ENCODE measurements at places on chromosomes 2 and 18. TPM values are rescaled to one million over a fixed set of nuclear protein-coding genes. Genes with fewer than 3 reads are reported as not detected.

GRCh38 chr2:96374211-96374951 is 38.8 kb downstream of the NCAPH start:
- DNase-seq, result peak; percentile 84
- H3K4me3 ChIP-seq, result no peak overlapping the region
- no peaks in the 10 kb centered on the region for H3K36me3 ChIP-seq
- no peak overlapping the region for H3K27ac ChIP-seq
- H3K4me1 ChIP-seq, result no peaks in the 10 kb centered on the region
- no peaks in the 10 kb centered on the region for H3K27me3 ChIP-seq

GRCh38 chr2:120783969-120784372 is 48.3 kb downstream of the GLI2 start:
- H3K4me3 ChIP-seq, result no peak overlapping the region
- H3K27ac ChIP-seq, result no peak overlapping the region
- DNase-seq, result no peak
- H3K36me3 ChIP-seq, result no peaks in the 10 kb centered on the region
- H3K27me3 ChIP-seq, result no peaks in the 10 kb centered on the region

DNA sequence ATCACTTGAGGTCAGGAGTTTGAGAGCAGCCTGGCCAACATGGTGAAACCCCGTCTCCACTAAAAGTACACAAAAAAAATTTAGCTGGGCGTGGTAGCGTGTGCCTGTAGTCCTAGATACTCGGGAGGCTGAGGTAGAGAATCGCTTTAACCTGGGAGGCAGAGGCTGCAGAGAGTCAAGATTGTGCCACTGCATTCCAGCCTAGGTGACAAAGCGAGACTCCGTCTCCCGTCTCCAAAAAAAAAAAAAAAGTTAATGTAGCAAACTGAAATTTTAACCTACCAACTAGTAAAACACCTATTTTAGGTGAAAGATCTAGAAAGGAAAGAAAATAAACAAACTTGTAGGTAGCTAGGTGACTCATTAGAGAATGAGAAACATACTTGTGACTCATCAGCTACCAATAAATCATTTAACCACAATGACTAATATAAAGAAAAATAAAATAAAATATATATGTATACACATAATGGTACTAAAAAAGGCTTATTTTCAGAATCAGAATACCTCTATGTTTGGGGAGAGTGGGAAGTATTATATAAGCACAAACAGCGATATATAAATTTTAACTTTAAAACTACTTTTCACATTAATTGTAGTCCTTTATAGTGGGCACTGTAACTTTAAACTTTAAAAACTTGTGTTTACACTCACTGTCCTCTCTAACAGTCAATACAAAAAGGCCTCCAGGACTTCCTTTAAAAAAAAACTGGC is 36.6 kb downstream of the DARS1 start:
- no peak overlapping the region for H3K4me3 ChIP-seq
- no peaks in the 10 kb centered on the region for H3K4me1 ChIP-seq
- no peaks in the 10 kb centered on the region for H3K27me3 ChIP-seq
- no peak overlapping the region for H3K27ac ChIP-seq

GRCh38 chr2:140117386-140117785 is 1337.2 kb upstream of the NXPH2 start:
- no peak overlapping the region for H3K27ac ChIP-seq
- H3K4me1 ChIP-seq, result no peaks in the 10 kb centered on the region
- DNase-seq, result no peak
- H3K36me3 ChIP-seq, result no peaks in the 10 kb centered on the region

GRCh38 chr2:32135409-32135808 is 30.3 kb upstream of the SLC30A6 start:
- no peak overlapping the region for H3K4me3 ChIP-seq
- H3K27me3 ChIP-seq, result no peaks in the 10 kb centered on the region
- no peak overlapping the region for H3K27ac ChIP-seq
- DNase-seq, result no peak
- no peaks in the 10 kb centered on the region for H3K4me1 ChIP-seq
- H3K36me3 ChIP-seq, result no peaks in the 10 kb centered on the region

- H3K27me3 ChIP-seq, result no peaks in the 10 kb centered on the region
- DNase-seq, result no peak
- no peak overlapping the region for H3K4me3 ChIP-seq
- no peaks in the 10 kb centered on the region for H3K4me1 ChIP-seq
- no peaks in the 10 kb centered on the region for H3K36me3 ChIP-seq
- no peak overlapping the region for H3K27ac ChIP-seq
Observed at GRCh38 chr18:57148263-57148662, 1.4 kb downstream of the BOD1L2 start.

- H3K4me3 ChIP-seq, result no peak overlapping the region
- no peaks in the 10 kb centered on the region for H3K27me3 ChIP-seq
- H3K27ac ChIP-seq, result no peak overlapping the region
- no peaks in the 10 kb centered on the region for H3K4me1 ChIP-seq
- H3K36me3 ChIP-seq, result no peaks in the 10 kb centered on the region
Observed at GRCh38 chr2:158212301-158212700, 110.6 kb downstream of the UPP2 start.

DNA sequence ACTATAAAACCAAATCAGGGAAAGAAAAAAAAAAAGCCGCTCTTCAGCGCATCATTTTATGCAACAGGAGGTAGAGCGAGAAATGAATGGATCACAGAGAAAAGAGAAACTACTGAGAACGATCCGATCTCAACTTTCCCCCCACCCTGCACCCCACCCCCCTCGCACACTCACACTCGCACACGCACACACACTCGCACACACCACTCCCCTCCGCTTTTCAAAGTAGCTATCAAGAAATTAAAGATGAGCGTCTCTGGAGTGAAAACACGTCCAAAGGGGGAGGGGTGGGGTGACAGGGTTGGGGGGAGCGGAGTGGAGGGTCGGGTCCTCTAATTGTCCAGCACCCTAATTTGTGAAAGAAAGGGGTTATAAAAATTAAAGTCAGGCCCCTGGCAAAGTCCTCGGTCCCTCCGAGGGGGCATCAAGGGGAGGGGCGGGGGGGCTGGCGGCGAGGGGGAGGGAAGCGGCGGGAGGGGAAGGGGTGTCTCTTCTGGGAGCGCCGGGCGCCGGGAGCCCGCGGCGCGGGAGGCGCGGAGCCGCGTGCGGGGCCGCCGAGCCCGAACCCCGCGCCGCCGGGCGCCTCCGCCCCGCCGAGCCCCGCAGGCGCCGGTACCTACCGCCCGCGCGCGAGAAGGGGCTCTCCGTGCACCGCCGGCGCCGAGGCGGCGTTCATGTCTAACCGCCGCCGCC is 428 bp downstream of the TCF4 start:
- no peak for DNase-seq
- no peaks in the 10 kb centered on the region for H3K4me1 ChIP-seq
- no peaks in the 10 kb centered on the region for H3K27me3 ChIP-seq

DNA sequence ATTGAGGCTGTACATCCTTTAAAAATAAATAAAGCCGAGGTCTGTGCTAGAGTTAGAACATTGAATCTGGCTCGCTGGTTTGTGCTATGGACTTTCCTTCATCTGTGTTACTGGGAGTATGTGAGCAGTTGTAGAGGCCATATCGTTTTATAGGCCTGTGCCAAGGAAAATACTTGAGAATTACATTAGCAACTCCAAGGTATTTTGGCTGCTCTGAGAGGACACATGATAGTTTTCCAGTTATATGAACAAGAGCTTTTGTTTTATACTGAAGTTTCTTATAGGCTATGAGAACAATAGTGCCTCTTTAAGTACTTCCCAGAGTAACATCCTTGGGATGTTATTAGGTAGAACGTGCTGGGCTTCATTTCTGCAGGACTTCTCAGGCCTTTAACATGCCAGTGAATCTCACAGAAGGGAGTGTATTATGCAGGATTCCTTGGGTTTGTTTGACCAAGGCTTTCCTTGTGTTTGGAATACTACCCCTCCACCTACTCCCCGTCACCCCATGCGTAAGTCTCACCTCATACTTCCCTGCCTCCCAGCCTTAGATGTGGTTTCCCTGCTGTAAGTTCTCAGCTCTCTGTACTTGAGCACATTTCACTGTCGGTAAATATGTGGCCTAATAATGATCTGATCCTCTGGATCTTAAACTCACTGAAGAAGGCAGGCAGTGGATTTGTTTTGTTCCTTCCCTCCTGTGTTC is 21.0 kb downstream of the TCF7L1 start:
- no peak overlapping the region for H3K4me3 ChIP-seq
- no peak overlapping the region for H3K27ac ChIP-seq
- no peaks in the 10 kb centered on the region for H3K4me1 ChIP-seq
- no peaks in the 10 kb centered on the region for H3K36me3 ChIP-seq

DNA sequence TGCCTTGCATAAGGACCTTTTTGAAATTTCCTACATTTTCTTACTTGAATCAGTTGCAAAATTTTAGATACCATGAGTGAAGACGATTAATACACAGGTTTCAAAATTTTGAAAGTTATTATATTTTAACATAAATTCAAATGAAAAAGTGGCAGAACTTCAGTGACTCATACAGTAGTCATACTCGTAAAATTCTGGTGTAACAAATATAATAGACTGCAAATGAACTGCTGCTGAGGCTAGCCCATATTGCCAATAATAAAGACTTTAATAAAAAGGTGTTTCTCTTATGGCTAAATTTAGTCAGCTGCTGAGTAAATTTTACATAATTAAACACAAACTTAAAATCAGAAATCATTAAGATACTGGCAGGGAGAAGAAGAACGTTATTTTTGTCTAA is 36.9 kb downstream of the MSH6 start:
- peaks cover 8% of the 10 kb centered on the region for H3K36me3 ChIP-seq
- no peaks in the 10 kb centered on the region for H3K27me3 ChIP-seq
- no peak overlapping the region for H3K27ac ChIP-seq
- no peak overlapping the region for H3K4me3 ChIP-seq
- no peak for DNase-seq

- H3K4me3 ChIP-seq, result no peak overlapping the region
- H3K27ac ChIP-seq, result no peak overlapping the region
- no peaks in the 10 kb centered on the region for H3K36me3 ChIP-seq
Observed at GRCh38 chr2:9914384-9915065, 37.0 kb upstream of the GRHL1 start.

- DNase-seq, result no peak
- H3K4me1 ChIP-seq, result no peaks in the 10 kb centered on the region
- H3K27ac ChIP-seq, result no peak overlapping the region
- H3K36me3 ChIP-seq, result no peaks in the 10 kb centered on the region
Observed at GRCh38 chr2:112910219-112910618, 746 bp upstream of the IL37 start.

- H3K27me3 ChIP-seq, result no peaks in the 10 kb centered on the region
- peak within 1 kb of the TSS; percentile 71 for H3K27ac ChIP-seq
- peak within 1 kb of the TSS; percentile 75 for H3K4me3 ChIP-seq
- DNase-seq, result no peak
- H3K36me3 ChIP-seq, result no peaks in the 10 kb centered on the region
Observed at GRCh38 chr18:62715436-62715758, at the start of gene PHLPP1. PHLPP1 (plus strand) TSS chr18:62715541; CDS start chr18:62715684, 143 bp downstream.

DNA sequence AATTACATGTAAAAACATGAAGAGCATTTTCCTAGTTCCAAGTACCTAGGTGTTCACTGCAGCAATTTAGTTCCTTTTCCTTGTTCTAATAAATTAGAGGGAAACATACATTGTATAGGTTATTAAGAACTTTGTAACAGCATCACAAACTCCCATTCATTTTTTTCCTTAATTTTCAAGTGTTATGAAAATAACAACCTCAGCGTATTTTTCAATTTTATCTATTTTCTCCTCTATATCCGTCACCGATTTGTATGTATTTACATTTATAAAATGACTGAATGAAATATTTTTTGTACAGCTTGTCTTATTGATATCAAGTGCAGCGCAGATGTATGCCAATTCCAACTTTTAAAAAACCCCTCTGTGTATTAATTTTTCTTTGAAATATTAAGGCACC is 44.0 kb downstream of the ZCCHC2 start:
- H3K27me3 ChIP-seq, result no peaks in the 10 kb centered on the region
- H3K36me3 ChIP-seq, result no peaks in the 10 kb centered on the region
- DNase-seq, result no peak
- no peak overlapping the region for H3K27ac ChIP-seq

GRCh38 chr2:220695397-220696279 is 876.5 kb downstream of the EPHA4 start:
- no peaks in the 10 kb centered on the region for H3K27me3 ChIP-seq
- no peaks in the 10 kb centered on the region for H3K36me3 ChIP-seq
- DNase-seq, result no peak
- no peak overlapping the region for H3K27ac ChIP-seq
- H3K4me1 ChIP-seq, result no peaks in the 10 kb centered on the region

DNA sequence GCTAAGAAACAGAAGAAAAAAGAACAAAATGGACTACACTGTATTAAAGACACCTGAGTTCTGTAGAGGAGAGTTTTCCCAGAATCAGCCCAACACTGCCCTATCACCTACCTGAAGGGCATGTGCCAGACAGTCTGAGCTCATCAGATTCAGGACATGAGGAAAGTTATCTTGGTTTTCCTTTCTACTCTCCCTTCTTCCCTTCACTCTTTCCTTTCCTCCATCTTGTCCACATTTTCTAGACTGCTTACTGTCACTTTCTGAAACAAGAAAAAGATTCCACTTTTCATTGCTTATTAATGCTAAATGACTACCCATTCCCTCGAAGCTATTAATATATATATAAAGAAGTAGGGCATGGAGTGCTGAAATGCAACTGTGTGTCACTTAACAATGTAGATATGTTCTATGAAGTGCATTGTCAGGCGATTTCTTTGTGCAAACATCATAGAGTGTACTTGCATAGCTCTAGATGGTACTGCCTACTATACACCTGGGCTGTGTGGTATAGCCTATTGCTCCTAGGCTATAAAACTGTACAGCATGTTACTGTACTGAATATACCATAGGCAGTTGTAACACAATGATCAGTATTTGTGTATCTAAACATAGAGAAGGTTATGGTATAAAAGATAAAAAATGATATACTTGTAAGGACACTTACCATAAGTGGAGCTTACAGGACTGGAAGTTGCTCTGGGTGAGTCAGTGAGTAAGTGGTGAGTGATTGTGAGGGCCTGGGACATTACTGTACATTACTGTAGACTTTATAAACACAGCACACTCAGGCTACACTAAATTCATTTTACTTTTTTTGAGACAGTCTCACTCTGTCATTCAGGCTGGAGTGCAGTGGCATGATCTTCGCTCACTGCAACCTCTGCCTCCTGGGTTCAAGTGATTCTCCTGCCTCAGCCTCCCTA is 145.5 kb upstream of the ITGA6 start:
- H3K27me3 ChIP-seq, result no peaks in the 10 kb centered on the region
- H3K4me3 ChIP-seq, result no peak overlapping the region
- no peak for DNase-seq
- H3K4me1 ChIP-seq, result no peaks in the 10 kb centered on the region
- no peak overlapping the region for H3K27ac ChIP-seq

- no peak overlapping the region for H3K4me3 ChIP-seq
- no peaks in the 10 kb centered on the region for H3K27me3 ChIP-seq
- no peaks in the 10 kb centered on the region for H3K4me1 ChIP-seq
- no peaks in the 10 kb centered on the region for H3K36me3 ChIP-seq
- no peak overlapping the region for H3K27ac ChIP-seq
- no peak for DNase-seq
Observed at GRCh38 chr18:26440644-26441043, 107.7 kb downstream of the KCTD1 start.

GRCh38 chr2:160581448-160581847 is 87.8 kb upstream of the RBMS1 start:
- H3K4me3 ChIP-seq, result no peak overlapping the region
- no peak for DNase-seq
- H3K36me3 ChIP-seq, result no peaks in the 10 kb centered on the region
- peak overlapping the region; percentile 18 for H3K27ac ChIP-seq
- peaks cover 2% of the 10 kb centered on the region for H3K4me1 ChIP-seq

- no peaks in the 10 kb centered on the region for H3K4me1 ChIP-seq
- H3K36me3 ChIP-seq, result no peaks in the 10 kb centered on the region
- H3K27ac ChIP-seq, result no peak overlapping the region
- H3K4me3 ChIP-seq, result no peak overlapping the region
- H3K27me3 ChIP-seq, result no peaks in the 10 kb centered on the region
Observed at GRCh38 chr2:25301453-25302352, 40.0 kb downstream of the DNMT3A start.

The HOXD1 gene
- total RNA-seq, result 2.2 TPM

The PRSS56 gene
- total RNA-seq, result not detected

The CLEC4F gene
- total RNA-seq, result not detected

The CFAP221 gene
- total RNA-seq, result 0.69 TPM

The CTDSP1 gene
- total RNA-seq, result 162 TPM

The GAD1 gene
- 7.8 TPM for total RNA-seq

The MAP3K19 gene
- total RNA-seq, result not detected

The UGT1A4 gene
- not detected for total RNA-seq
